A549 treated with RU486 at 1 μM for 4 hours (cell line): ENCODE measurements at places on chromosomes 3 and 15. TPM values are rescaled to one million over a fixed set of nuclear protein-coding genes. Genes with fewer than 3 reads are reported as not detected.

Gene TGM4
- 0.10 to 0.17 TPM in 2 of 5 replicates, not detected in the others for total RNA-seq

Gene TMEM40
- total RNA-seq: 0.16 to 0.88 TPM (median 0.57 TPM) in 5 replicates

Gene HIGD2B
- not detected in 5 replicates for total RNA-seq

Gene CHD2
- total RNA-seq: 28.5 to 31.6 TPM (median 28.9 TPM) in 5 replicates

Gene SAMMSON
- total RNA-seq: not detected in 5 replicates

Gene KBTBD8
- total RNA-seq: 0.08 to 1.1 TPM (median 0.64 TPM) in 5 replicates
